Spinal cord (tissue), 10 donors: ENCODE measurements at places on chromosomes 7 and 10.

- no peak for DNase-seq
These were observed 120.1 kb upstream of the ZMIZ1 start for GRCh38 chr10:78948621-78949030.

DNA sequence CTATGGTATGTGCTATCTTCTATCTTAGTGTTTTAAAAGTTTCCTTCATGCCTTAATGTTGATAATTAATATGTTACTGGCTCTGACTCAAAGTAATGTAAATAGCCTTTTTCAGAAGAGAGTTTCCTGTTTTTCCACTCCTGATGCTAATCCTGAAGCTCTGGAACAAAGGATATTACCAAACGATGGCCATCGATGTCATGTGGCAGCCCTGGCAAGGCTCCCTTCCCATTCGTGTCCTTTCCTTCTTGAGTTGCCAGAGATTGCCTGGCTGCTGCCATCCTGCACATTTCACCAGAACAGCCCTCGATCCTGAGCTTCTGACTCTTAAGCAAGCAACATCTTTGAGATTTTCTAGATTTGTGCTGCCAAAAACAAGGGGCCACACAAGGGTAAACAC lies 46.0 kb downstream of the RNF133 start:
- DNase-seq: no peak

- DNase-seq: no peak
These were observed 17.0 kb downstream of the ADRA2A start for GRCh38 chr10:111093741-111094380.

GRCh38 chr7:27031289-27032172 lies 64.3 kb downstream of the HOXA1 start:
- no peak for DNase-seq

DNA sequence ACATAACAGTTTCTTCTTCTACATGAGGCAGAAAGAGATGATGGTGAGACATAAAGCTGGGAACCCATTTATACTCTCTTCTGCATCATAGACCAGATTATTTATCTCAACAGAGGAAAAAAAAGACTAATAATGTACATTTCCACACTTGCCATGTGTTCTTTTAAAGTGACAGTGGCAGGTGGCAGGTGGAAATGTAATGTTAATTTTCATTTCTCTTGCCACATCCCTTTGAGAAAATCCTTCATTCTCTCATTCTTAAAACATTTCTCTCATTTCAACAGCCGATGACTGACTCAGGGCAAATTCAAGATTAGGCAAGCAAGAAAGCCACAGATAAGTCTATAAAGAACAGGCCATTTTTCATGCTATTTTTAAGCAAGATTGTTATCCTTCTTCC lies 635.6 kb upstream of the SORCS1 start:
- no peak for DNase-seq

GRCh38 chr10:118272149-118272721 lies 69.9 kb downstream of the FAM204A start:
- DNase-seq: no peak

GRCh38 chr10:91381257-91381891 lies 28.8 kb upstream of the HECTD2 start:
- peak; percentile 90 for DNase-seq

DNA sequence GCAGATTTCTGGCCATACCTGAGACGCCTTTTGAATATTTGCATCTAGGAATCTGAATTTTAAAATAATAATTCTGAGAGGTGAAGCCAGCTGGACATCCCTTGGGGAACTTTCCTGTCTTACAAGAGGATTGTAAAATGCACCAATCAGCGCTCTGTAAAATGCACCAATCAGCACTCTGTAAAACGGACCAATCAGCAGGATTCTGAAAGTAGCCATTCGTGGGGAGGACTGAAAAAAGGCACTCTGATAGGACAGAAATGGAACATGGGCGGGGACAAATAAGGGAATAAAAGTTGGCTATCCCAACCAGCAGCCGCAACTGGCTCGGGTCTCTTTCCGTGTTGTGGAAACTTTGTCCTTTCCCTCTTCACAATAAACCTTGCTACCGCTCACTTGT lies 9.9 kb downstream of the PPIF start:
- no peak for DNase-seq

DNA sequence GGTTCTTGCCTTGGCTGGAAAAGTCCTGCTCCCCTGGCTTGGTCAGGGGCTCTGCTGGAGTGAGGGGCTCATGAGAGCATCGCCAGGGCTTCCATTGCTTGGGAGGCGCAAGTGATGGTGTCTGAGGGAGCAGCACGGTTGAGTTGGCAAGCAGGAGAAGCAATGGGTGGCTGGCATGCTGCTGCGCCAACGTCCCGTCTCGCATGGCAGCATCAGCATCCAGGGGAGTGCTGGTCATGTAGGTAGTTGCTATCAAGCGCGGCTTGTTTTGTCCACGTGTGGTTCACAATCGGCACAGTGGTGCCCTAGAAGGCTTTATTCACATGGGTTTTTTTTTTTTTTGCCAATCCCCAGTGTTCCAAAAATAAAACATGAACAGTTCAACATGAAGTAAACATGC lies 3.8 kb downstream of the PYROXD2 start:
- DNase-seq: no peak

GRCh38 chr7:84073186-84073875 lies 121.3 kb downstream of the SEMA3A start:
- DNase-seq: no peak

- DNase-seq: no peak
These were observed 146.1 kb upstream of the TMEM196 start for GRCh38 chr7:19919261-19920095.

DNA sequence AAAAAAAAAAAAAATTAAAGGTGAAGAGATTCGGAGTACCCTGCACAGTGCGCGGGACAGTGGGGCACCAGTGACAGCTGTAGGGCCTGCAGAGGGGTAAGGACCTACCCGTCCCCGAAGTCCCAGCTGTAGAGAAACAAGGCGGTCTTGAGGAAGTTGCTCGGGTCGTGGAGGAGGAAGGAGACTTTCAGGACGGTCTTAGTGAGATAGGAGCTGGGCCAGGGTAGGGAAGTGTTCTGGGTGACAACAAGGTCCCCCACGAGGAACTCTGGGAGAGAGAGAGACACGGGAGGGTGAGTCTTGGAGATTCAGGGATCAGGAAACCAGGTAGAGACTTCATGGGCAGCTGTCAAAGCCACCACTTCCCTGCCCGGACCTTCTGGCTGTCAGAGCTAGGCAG lies 9.7 kb downstream of the TMEM130 start:
- no peak for DNase-seq

DNA sequence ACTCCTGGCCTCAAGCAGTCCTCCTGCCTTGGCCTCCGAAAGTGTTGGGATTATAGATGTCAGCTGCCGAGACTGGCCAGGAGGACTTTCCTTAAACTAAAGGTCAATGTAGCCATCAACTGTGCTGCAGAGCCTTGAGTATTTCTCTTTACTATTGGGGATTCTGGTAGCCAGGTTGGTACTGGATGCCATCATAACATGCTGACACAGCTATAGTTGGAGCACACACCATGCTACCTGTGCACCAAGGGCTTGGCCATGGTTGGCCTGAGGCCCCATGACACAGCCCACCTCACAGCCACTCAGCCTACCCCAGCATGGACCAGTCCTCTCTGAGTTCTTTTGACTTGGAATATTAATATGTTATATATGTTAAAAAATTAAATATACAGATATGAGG lies 54.4 kb downstream of the HECTD2 start:
- DNase-seq: no peak

- DNase-seq: no peak
These were observed 214.4 kb downstream of the FAM107B start for GRCh38 chr10:14560274-14560673.

DNA sequence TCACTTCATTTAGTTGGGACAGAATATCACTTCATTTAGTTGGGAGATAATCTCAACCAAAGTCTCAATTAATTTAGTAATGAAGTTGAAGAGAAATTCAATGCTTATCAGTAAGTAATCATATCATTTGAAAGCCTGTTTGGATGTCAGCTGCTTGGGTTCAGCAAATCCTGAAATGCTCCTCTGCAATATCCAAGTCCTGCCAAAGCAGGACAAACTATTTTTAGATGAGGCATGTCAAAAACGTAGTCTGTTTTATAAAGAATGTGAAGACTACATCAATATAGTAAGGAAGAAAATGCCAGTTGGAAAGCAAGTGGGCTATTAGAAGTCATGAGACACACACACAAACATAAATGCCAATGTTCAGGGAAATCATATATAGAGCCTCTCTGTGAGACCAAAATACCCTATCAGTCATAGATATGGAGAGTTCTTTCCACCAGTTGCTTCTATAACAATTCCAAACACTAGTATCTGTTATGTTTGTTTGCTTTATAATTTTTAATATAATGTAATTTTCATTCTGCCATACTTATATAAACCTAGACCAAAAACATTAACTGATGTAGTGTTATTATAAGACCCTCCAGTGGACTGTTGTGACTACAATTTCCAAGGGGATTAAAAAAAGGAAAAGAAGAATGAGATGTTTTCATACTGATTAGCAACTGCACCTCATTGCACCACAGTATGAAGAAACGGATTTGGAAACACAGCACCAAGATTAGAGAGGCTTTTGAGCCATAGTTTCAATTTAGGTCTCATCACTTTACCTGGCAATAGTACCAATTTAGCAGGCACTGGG lies 160.7 kb downstream of the LRRTM3 start:
- DNase-seq: no peak

- peak; percentile 73 for DNase-seq
These were observed 87.7 kb upstream of the PRKCQ start for GRCh38 chr10:6667679-6668270.

DNA sequence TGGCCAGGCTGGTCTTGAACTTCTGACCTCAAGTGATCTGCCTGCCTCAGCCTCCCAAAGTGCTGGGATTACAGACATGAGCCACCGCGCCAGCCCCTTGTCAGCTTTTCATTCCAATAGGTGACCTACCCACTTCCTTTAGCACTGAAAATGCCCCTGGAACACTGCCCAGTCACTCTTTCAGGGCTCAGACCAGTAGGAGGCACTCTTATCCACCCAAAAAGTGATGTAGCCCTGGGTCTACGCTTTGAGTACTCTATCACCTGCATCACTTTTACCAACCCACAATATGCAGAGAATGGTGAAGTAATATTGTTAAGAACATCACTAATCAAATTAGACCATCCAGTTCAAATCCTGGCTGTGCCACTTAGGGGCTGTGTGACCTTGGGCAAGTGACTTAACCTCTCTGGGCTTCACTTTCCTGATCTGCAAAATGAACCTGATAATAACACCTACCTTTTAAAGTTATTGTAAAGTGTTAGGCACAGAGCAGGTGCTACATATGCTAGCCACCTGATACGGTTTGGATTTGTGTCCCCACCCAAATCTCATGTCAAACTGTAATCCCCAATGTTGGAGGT lies 5.2 kb downstream of the CALN1 start:
- DNase-seq: no peak

GRCh38 chr10:71849461-71849908 lies 1.6 kb downstream of the PSAP start:
- DNase-seq: no peak

DNA sequence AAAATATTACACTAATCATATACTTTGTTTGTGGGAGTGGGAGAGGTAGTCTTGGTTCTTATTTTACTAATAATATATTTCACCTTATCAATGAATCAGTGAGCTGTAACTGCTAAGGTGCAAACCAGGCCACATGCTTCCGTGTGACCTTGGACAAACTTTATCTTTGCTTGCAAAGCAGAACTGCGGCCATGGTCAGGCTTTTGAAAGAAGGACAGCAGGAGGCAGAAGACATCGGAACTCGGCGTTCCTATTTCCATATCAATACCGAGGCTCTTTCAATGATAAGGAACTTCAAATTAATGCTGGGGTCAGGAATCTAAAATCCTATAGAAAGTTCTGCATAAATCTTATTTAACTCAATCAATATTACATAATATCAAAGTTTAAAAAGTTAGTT lies 491.9 kb upstream of the PFKP start:
- no peak for DNase-seq

- no peak for DNase-seq
These were observed 84.6 kb downstream of the MAD1L1 start for GRCh38 chr7:2148189-2148588.

DNA sequence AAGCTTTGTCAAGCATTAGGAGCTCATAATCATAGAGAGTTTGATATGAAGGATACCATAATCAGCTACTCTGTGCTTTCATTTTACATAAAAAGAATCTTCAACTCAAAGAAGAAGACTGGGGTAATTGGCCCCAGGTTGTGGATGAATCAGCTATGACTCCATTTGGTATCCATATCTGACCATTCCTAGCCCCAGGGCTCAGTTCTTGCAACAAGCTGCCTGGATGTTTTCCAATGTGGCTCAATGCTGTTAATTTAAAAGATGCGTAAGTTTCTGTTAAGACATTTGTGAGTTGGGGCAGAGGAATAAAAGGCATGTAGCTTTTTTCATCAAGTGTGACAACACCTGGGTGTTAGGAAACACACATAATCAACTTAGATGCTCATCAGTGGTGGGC lies 951.1 kb downstream of the NRG3 start:
- no peak for DNase-seq

- peak; percentile 15 for DNase-seq
These were observed 535.5 kb downstream of the GPAM start for GRCh38 chr10:111648046-111648445.

DNA sequence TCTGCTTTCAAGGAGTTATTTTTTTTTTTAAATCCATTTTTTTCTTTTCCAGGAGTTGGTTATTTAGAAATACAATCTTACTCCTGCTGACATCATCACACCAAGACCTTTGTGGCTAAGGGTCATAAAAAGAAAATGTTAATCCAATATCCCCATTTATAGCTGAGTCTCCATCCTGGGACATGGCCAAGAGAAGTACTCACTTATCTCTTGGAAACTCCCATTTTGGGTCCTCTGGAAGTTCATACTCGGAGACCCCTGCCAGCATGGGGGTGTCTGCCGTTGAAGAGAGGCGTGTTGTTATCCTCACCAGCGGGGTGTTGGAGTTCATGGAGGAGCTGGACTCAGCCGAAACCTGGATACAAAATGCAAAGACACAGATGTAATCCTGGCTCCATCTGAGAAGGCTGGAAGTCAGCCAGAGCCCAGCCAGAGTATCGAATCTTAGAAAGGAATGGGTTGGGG lies 94.6 kb downstream of the FGFR2 start:
- no peak for DNase-seq

DNA sequence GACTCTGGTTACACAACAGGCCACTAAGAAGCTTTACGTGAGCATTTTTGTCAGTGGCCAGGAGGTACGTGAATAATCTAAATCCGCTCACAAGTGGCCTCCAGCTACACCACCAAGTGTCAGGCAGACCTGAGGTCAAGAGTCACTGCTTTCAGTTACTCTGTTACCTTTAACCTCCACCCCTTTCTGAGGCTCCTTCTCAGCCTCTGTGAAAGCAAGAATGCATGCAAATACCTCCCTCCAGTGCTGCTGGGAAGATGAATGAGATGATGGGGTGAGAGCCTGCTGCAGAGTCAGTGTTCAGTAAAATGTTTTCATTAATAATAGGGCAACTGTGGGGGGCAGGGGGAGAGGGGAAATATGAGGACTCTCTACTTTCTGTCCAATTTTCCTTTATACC lies 11.2 kb downstream of the DDC start:
- DNase-seq: no peak

GRCh38 chr10:76034353-76035205 lies 603.2 kb downstream of the LRMDA start:
- DNase-seq: no peak

GRCh38 chr7:100895956-100896731 lies 456 bp upstream of the ACHE start:
- DNase-seq: peak; percentile 62

- DNase-seq: no peak
These were observed 65.7 kb downstream of the TLL2 start for GRCh38 chr10:96448021-96448457.
